ENCODE measurements at places on chromosomes 13 and 19.

DNA sequence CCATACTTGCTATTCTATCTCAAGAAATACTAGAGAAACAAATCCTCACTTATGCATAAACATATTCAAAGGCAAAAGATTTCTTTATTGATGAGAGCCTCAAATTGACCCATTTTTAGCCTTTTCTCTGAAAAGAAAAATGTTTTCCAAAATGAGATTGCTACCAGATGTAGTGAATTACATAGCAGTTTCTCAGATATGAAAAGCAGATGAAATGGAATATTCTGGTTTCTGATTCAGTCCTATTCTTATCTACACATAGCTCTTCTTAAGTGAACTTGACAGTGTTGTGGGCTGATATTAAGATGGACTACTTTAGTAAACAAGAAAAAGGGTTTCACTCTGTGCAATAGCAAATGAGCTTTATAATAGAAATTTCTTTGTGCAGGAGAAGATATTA, 183.5 kb downstream of the DNAJC15 start:
- no peak for DNase-seq

DNA sequence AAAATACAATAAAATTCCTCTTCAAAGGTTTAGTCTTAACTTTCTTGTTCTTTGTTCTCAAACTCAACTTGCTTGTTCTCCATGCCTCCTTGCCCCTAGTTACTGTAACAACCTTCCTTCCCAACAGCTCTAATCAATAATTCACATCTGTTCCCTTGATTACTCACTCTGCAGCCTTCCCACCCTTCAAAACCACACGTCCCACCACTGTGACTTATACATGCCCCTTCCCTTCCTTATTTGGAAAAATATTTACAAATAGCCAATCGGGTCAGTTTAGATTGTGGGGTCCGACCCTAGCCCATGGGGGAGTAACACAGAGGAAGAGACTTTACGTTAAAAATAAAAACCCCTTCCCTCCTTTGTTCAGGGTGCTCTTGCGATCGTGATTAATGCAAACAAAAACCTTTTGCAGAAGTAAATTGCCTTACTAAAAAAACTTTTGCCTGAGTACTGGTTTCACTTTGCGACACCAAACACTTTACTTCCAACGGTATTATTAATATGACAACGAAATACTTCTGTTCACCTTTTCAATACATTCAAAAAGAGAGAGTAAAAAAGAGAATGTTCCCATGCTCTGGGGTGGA, 512 bp upstream of the ZNF93 start:
- no peak for DNase-seq

DNA sequence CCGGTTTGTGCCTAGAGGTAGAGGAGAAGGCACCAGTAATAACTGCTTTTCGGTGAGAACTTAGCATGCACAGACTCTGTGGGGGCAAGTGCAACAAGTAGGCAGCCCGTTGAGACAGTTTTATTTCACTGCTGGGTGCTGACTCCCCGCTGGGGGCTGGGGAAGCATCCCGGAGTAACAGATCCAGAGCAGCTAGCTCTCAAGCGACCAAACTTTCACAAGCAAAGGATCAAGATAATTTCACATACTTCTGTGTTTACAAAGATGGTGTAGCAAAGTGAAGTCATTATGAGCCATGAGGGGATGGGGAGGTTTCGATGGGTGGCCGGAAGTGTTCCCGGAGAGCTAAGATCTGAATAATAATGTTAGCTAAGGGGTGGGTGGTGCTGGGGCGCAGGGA, 2.8 kb downstream of the NACC1 start:
- no peak for DNase-seq

GRCh38 chr13:76213423-76213904, 577.3 kb downstream of the LMO7 start:
- no peak for DNase-seq

- DNase-seq = no peak
These were observed 18.3 kb upstream of the TEX29 start for GRCh38 chr13:111302045-111302726.

GRCh38 chr13:99432609-99433542, 68.4 kb upstream of the TM9SF2 start:
- DNase-seq = peak; percentile 72

DNA sequence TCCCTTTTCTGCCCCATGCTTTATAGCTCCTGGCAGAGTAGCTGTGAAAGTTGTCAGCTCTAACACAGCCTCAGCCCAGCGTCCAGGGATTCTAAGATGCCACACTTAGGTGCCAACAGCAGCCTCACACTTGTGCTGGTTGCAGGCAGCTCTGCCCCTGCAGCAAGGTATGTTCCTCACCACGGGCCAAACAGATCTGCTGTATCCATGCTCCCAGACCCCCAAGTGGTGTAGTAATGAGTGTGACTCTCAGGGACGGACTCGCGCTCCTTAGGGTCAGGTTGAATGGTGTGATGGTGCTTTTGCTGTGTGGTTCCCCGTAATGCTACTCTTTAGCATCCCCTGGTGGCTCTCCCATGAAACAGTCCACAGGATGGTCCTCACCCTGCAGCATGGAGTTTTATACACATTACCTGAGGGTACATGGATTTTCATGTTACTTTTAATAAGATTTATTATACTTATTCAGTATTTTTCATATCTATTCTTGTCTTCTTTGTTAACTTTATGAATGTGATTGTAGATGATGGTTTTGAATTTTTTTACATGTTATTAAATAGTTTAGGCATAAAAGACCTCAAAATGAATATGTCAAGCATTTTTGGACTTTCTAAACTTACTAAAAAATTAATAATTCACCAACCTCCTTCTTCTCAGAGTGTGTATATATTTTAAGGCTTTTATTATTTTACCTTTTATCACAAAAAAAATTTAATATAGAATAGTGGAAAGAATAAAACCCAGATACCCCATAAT, 232.5 kb downstream of the SLC7A1 start:
- peak; percentile 10 for DNase-seq

- no peak for DNase-seq
These were observed 33.5 kb downstream of the CLEC17A start for GRCh38 chr19:14616407-14616806.

DNA sequence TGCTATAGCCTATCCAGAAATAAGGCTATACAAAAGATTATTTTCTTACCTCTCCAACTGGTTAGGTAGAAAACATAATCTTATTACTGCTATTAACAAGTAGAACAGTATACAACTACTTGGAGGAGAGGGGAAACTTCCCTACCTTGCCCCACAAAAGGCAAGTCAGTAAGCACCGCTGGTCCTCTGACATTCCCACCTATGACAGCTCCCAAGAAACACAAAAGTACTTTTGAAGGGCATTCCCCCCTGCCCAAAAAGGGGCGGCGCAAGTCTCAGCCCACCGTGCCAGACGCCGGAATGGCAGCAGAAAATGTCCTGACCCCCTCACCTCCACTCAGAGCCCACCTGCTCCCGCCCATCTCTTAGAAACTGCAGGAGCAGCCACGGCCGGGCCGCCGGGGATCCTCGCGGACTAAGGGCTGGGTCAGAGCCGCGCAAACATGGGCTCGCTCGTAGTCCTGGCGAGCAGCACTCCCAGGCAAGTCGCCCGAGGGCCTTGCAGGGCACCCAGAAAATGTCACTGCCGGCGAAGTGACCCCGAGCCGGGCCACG, 437 bp downstream of the SUCLA2 start:
- DNase-seq = no peak

DNA sequence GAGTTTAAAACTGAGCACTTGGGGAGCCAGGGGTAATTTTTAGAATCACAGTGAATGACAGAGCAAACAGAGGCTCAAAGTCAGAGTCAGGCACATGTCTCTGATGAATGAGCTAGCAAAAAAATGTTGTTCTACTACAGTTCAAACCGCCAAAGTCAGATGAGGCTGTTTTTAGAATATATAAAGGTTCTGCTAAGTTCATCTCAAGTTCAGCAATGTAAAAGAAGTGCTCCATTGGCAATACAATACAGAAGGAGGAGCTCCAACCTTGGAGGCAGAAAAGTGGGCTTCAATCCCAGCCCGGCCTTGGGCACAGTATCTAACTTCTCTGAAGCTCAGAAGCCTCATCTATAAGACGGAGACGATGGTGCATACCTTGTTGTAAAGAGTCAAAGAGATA, 70.1 kb upstream of the IPO5 start:
- DNase-seq = no peak

- DNase-seq = no peak
These were observed 166.1 kb downstream of the ITGBL1 start for GRCh38 chr13:101618440-101619187.

GRCh38 chr13:100280681-100281080, 191.8 kb downstream of the PCCA start:
- DNase-seq = no peak

DNA sequence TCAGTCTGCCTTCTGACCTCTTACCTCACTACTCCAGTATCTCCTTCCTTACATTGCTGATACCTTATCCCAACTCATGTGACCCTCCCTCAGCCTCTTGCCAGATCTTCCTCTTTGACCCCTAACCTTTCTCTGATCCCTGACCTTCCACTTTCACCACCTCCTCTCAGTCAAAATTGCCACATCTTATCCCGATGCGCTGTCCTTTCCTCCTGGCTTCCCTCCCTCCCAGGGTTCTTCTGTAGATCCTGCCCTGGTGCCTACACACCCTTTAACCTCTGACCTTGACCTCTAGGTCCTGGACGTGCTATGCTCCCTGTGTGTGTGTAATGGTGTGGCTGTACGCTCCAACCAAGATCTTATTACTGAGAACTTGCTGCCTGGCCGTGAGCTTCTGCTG, 23.7 kb downstream of the RYR1 start:
- DNase-seq = no peak

GRCh38 chr13:49587311-49587847, 2.0 kb upstream of the RCBTB1 start:
- no peak for DNase-seq

GRCh38 chr13:32191452-32191998, 123.6 kb downstream of the ZAR1L start:
- no peak for DNase-seq

GRCh38 chr13:114130837-114131582, 1.4 kb downstream of the RASA3 start:
- peak; percentile 61 for DNase-seq

GRCh38 chr19:50300814-50301606, 28.2 kb downstream of the KCNC3 start:
- DNase-seq = no peak

DNA sequence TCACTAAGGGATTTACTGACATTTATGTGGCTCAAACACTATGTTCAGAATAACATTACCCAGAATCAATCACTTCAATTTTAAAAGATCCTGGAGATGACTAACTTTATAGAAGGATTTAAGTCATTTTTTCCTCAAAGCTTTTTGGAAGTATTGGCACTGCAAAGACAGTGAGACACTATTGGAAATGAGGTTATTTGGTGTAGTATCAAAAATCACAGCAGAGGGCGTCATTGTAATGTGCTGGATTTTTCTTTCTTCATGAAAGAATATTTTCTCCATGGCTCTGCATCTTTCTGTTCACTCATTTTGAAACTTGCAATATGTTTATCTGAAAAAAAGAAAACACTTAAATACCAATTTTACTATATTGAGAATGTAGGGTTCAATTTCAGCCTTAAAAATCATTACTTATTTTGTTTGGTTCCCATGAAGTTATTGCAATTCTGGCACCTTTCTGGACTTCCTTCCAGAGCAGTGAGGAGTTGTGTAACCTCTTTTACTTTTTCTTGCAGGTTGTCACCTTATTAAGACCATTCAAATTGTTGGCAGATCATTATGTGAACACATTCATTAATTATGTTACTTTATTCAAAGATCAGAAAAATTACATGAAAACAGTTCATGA, 3.7 kb upstream of the CSNK1A1L start:
- no peak for DNase-seq

- DNase-seq = no peak
These were observed 473 bp upstream of the CERS1 start for GRCh38 chr19:18896421-18896841.

GRCh38 chr13:51862957-51863356, 1.2 kb downstream of the CCDC70 start:
- DNase-seq = no peak

DNA sequence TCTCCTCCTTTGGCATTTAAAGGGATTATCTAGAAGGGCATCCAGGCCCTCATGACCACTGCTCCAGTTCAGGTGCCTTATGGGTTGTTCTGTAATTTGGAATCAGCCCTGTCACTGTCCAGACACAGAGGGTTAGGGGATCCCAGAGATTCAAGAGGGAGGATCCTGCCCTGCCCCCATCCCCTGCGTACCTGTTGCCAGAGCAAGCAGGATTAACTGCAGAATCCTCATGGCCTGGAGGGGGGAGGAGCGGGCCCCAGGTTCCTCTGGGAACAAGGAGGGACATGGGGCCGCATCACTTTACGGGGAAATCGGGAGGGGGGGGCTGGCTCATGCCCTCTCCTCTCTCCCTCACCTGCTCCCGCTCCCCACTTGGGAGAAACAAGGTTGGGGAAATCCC, 1.0 kb downstream of the KLK11 start:
- DNase-seq = no peak

DNA sequence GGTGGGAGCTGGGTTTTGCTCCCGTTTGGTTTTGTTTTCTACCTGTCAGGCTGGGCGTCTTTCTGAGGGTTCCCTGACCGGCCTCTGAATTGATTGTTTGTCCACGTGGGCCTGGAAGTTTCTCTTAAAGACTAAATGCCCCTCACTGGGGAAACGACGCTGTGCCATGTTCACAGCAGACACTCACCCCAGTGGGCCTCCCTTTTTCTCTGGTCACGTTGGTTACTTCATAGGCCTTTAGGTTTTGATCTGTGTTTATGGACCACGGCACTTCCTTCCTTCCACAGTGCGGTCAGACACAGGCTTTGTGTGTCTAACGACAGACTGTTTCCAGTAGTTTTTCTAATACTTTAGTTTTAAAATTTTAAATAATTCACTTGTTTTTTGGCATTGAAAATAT, 20.1 kb upstream of the NDUFS7 start:
- DNase-seq = peak; percentile 15

GRCh38 chr19:16327169-16327475, 2.5 kb downstream of the KLF2 start:
- DNase-seq = no peak

DNA sequence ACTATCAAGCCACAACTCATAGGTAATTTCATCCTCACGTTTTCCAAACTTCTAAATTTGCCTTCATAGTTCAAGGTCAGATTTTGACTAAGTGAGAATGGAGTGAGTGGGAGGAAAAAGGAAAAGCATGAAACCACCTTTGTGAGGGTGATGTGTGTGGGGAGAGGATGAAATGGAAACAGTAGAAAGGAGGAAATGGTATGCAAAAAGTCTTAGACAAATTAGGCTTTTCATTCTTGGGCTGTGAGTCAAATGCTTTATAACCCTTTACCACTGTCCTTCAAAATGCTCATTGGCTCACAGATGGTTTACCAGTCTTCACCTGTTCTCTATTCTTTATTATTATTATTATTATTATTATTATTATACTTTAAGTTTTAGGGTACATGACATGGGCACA, 127.2 kb downstream of the RAP2A start:
- no peak for DNase-seq

DNA sequence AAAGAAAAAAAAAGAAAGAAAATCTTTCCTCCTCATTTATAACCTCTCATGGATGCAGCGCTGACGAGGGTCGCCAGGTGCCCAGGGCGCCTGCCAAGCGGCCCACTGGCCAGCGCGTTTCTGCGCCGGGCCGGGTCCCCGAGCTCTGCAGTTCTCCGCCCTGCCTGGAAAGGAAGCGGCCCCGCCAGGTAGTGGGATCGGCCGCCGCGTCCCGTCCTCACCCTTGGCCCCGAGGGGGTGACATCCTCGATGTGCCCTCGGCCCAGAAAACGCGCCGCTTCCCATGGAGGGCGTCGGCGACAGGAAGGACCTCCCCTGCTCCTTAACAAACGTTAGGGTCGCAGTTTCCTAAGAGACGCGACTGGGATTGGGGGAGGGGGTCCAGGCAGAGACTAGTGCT, 56.9 kb downstream of the ZNF726 start:
- no peak for DNase-seq

- no peak for DNase-seq
These were observed 12.0 kb downstream of the POLR2E start for GRCh38 chr19:1082928-1083816.

- DNase-seq = peak; percentile 16
These were observed at the start of gene CLIP3 for GRCh38 chr19:36032251-36033104. Gene CLIP3 (minus strand): TSS chr19:36032873. CDS start chr19:36032357, 516 bp downstream.
